ENCODE measurements at places on chromosomes 5 and 9.

GRCh38 chr9:94017939-94018531 is 62.9 kb upstream of the BARX1 start:
- no peak for DNase-seq

- peak; percentile 88 for DNase-seq
These were observed 31.6 kb upstream of the F2RL1 start for GRCh38 chr5:76787237-76787636.

DNA sequence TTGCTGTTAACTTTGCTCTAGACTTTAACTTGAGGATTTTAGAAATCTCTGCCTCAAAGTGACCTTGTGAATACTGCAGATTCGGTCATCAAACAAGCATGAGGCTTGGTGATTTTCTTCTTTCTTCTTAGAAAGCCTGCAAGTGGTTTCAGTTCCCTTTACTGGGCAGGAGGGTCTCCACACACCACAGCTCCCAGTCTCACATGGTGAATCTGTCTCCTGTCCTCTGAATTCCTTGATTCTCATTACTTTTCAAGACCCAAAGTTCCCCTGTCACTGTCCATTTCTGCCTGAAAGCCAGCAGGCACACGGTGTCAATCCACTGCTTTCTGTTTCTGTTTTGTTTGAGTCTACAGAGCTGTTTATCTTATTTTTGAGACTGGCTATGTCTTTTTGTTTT is 14.1 kb downstream of the HSPB3 start:
- DNase-seq = no peak

- no peak for DNase-seq
These were observed 16.7 kb upstream of the SLC28A3 start for GRCh38 chr9:84357275-84357674.

- no peak for DNase-seq
These were observed 1.8 kb upstream of the RHOBTB3 start for GRCh38 chr5:95729115-95730010.

- no peak for DNase-seq
These were observed 9.2 kb upstream of the CXCL14 start for GRCh38 chr5:135587721-135588663.

DNA sequence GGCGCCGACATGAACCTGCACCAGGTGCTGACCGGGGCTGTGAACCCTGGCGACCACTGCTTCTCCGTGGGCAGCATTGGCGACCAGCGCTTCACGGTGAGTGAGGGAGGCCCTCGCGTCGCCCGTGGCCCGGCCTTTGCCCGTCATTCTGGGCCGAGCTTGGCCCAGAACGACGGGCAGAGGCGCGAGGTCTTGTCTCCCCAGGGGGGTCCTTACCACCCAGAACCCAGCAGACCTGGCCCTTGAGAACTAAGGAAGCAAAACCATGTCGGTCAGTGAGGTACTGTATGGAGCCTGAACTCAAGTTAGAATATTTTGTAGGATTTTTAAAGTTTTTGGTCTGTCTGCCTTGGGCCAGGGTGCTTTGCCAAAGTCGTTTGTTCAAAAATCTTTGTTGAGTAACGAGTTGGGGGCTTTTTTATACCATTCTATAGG is 691 bp downstream of the DMXL1 start:
- no peak for DNase-seq

DNA sequence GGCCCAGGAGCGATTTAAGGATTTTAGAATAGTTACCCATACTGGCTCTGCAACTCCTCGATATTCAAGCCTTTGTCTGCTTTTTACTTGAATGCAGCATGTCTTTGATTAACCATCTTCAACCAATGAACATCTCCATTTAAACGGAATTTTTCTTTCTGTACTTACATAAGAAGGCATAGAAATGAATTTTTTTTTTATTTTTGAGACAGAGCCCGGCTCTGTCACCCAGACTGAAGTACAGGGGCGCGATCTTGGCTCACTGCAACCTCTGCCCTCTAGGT is 825 bp upstream of the RIOK2 start:
- DNase-seq = no peak

DNA sequence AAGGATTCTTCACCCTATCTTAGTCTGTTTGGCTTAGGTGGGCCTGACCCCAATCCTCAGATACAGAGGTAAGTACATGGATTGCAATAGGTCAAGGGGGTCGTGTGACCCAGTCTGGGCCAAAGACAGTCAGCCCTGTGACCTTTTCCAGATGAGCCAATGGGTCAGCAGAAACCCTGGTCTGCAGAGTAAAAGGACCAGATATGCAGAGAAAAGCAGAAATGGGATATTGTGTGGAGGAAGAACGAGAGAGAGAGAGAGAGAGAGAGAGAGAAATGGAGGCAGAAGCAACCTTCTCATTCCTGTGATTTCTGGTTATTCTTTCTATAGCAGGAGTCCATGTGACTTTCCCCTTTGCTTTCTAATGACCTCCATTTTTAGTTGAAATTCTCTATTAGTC is 40.4 kb upstream of the CRB2 start:
- DNase-seq = no peak

GRCh38 chr9:15390201-15390600 is 32.5 kb upstream of the SNAPC3 start:
- DNase-seq = no peak

GRCh38 chr9:114414346-114414745 is 26.6 kb upstream of the AKNA start:
- no peak for DNase-seq

- no peak for DNase-seq
These were observed 239.0 kb downstream of the PBX3 start for GRCh38 chr9:125985998-125986655.

GRCh38 chr9:35798658-35799374 is 7.4 kb downstream of the NPR2 start:
- DNase-seq = no peak

DNA sequence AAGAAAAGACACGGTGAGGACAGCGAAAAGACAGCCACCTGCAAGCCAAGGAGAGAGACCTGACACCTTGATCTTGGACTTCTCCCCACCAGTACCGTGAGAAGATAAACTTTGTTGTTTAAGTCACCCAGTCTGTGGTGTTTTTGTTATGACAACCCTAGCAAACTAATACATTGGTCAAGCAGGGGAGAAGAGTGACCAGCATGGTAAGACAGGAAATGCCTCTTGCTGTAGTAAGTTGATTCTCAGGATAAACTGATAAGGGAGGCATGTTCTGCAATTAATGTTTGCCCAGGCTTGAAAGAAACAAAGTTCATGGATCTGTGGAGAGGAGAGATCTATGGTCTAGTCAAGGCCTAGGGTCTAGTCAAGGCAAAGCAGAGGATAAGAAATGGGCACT is 801.2 kb downstream of the MAT2B start:
- no peak for DNase-seq

DNA sequence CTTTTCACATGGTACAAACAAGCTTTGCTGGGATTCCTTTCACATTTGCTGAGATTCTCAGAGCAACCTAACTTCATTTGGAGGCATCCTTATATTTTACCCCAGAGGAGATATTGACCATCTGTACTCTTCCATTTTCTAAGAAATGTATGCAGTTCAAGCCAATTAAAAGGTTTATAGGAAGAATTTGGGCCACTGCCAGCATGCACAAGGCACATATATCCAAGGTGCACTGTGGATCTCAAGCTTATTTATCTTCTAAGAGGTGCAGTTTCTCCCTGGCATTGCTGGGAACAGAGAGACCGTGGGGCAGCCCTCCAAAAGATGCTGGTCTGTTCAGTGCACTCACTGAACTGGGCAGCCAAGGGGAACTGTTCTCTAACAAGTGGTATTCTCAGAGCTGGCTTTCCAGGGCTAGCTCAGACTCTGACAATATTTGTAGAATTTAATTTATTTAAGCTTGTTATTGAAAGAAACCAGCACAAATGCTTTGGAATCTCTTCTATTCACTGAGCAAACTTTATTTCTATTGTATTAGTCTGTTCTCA is 213.3 kb downstream of the TENT4A start:
- no peak for DNase-seq

DNA sequence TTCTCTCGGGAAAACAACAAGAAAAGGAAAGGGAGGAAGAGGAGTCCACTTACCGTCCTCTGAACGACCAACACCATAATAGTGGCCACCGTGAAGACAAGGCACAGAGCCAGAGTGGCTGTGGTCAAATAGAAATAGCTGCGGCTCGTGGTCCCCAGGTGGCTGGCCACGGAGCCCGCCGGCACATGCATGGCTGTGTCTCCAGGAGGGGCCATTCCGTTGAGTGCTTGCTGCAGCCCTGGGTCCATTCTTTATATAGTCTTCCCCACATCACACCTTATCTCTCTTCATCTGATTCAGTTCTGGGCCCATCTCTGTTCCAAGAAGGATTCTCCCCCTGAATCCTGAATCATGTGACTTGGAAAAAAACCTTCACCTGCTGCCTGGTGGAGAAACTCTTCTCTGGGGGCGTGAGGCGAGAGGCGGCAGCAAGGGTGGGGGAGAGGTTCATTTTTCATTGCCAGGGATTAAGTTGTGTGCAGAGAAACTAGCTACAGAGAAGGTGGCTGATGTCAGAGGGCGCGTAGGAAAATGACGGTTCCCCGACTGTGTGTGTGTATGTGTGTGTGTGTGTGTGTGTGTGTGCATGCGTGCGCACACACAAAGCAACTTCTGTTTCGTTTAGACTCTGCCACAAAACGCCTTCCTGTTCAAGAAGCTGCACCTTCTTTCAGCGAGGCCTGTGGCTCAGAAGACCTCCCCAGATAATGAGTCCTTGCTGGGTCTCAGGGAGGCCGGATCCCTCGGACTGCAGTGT is at the start of gene TNFSF8:
Gene TNFSF8, minus strand, starts transcription at position 536 of the 757 bp plus-strand sequence. Its CDS starts 288 bp downstream, at position 248.
- no peak for DNase-seq

GRCh38 chr9:132301521-132301920 is 53.3 kb downstream of the SETX start:
- no peak for DNase-seq

GRCh38 chr5:41794471-41794870 is 75.8 kb downstream of the OXCT1 start:
- DNase-seq = peak; percentile 87

GRCh38 chr5:14173377-14174229 is 30.5 kb downstream of the TRIO start:
- no peak for DNase-seq

DNA sequence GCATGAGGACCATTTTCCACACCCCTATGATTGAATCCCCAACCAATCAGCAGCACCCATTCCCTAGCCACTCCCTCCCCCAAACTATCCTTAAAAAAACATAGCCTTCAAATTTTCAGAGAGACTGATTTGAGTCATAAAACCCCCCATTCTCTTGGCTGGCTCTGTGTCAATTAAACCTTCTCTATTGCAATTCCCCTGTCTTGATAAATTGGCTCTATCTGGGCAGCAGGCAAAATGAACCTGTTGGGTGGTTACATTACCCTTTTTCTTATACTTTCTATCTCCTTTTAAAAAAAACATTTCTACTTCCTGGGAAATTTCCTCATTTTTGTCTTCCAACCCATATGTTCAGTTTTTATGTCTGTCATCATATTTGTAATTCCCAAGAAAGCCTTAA is 220.2 kb downstream of the PDZD2 start:
- DNase-seq = no peak

DNA sequence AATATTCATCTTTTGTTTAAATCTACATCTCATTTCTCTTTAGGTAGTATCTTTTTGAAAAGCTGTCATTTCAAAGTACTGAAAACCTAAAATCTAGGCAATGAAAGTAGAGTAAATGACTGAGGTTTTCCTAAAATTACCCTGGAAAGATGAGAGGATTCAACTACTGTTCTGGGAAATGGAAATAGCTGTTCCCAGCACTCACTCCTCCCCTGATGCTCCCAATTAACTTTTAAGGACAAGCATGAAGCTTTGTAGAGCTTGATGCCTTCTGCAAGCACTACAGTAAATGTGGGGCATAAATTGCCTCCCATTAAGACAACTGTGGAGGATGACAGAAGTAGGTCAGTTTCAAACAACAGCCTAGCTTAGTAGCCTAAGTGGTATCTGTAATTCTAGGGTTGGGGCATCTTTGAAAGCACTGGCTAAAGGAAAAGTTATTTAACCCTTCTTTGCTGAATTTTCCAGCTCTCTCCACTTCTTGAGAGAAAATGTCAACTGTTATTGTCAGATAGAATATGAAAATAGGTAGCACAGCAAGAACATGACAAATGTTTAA is 100.2 kb upstream of the GNA14 start:
- no peak for DNase-seq

DNA sequence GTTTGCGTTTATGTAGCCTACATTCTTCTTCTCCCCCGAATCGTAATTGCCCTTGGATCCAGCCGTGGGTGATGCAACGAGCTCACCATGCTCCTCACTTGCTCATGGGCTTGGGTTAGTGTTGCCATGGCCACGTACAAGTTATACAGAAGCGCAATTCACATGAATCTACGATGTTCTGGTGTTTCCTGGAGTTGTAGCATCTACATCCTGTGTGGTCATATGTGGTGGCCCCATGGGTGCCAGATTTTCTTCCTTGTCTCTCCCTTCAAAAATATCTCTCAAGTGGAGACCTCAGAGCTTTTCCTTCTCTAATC is 115.3 kb downstream of the TLE4 start:
- DNase-seq = no peak

- peak; percentile 53 for DNase-seq
These were observed 2.4 kb upstream of the SMC2 start for GRCh38 chr9:104091708-104092107.

GRCh38 chr9:117907420-117907819 is 203.2 kb downstream of the TLR4 start:
- no peak for DNase-seq

GRCh38 chr9:15100571-15100970 is 190.3 kb upstream of the FREM1 start:
- no peak for DNase-seq

GRCh38 chr5:174903172-174903732 is 178.9 kb downstream of the MSX2 start:
- DNase-seq = no peak

- DNase-seq = peak; percentile 68
These were observed 4.9 kb upstream of the ROR2 start for GRCh38 chr9:91954841-91955471.

DNA sequence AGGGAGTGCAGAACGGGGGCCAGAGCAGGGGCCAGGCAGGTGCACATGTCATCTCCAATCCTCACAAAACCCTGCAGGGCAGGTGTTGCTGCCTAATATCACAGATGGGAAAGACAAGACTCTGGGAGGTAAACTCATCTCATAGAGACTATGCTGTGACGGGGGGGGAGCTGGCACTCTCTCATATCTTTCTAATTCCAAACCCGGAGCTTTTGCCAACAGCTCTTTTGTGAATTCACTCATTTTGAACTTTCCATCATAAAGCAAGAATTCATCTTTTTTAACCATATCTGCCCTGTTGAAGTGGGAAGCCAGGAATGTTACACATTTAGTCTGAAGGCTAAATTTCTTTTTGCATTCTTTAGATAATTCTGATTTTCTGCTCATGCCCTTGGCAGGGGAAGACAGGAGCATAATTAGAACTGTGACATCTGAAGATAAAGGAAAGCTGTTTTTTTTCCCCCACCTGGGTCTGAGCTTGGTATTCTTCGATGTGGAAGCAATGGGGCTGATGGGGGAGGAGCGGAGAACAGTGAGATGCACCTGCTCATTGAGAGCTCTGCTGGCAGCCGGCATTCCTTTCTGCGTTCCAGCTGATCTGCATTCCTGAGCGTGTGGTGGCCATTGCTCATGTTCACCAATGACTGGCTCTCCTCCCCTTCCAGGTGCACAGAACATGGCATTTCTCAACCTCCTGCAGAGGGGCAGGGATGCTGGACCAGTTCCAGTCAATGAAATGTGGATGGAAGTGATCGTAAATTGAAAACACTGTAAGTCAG is 159.2 kb downstream of the NSG2 start:
- no peak for DNase-seq

GRCh38 chr5:163089230-163089629 is 348.2 kb upstream of the CCNG1 start:
- no peak for DNase-seq
